Mucosa of gallbladder (tissue), 1 donor: ENCODE measurements at places on chromosomes 3 and 15. TPM values are rescaled to one million over a fixed set of nuclear protein-coding genes. Genes with fewer than 3 reads are reported as not detected.

HCLS1 gene
- total RNA-seq: 48.7 TPM

IL5RA gene
- total RNA-seq: 0.60 TPM

XCR1 gene
- total RNA-seq: 0.66 TPM

GRCh38 chr3:72257738-72258137 is 472.8 kb upstream of the PROK2 start:
- DNase-seq: no peak

- no peak for DNase-seq
Observed at GRCh38 chr3:186976837-186977750, 46.8 kb downstream of the ST6GAL1 start.

GOLGA6L10 gene
- 1.6 TPM for total RNA-seq

SLTM gene
- total RNA-seq: 67.1 TPM

DISP2 gene
- total RNA-seq: 3.5 TPM

KLHL40 gene
- total RNA-seq: not detected
